ENCODE measurements at places on chromosomes 2 and 18.
A peak's percentile ranks its signal among the peaks of the same experiment; 100 is the strongest.

DNA sequence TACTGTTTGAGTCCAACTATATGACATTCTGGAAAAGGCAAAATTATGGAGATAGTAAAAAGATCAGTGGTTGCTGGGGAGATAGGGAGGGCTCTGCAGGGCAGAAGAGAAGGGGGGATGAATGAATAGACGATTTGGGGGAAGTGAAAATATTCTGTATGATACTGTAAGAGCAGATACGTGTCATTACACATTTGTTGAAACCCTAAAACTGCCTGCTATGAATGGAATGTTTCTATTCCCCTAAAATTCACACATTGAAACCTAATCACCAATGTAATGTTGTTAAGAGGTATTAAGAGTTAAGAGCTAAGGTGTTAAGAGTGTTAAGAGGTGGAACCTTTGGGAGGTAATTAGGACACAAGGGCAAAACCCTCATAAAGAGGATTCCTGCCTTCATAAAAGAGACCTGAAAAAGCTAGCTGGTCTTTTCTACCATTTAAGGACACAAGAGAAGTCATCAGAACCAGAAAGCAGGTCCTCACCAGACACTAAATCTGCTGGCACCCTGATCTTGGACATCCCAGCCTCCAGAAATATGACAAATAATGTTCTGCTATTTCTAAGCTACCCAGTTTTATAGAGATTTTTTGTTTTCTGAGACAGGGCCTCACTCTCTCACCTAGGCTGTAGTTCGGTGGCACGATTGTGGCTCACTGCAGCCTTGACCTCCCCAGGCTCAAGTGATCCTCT, 76.2 kb downstream of the ATAD2B start:
- DNase-seq: no peak

- DNase-seq: peak; percentile 1
These were observed 529 bp upstream of the MTA3 start for GRCh38 chr2:42567806-42568400.

GRCh38 chr18:56748698-56749268, 97.6 kb downstream of the WDR7 start:
- DNase-seq: peak; percentile 73

GRCh38 chr2:202104286-202104870, 31.3 kb downstream of the KIAA2012 start:
- peak; percentile 73 for DNase-seq

DNA sequence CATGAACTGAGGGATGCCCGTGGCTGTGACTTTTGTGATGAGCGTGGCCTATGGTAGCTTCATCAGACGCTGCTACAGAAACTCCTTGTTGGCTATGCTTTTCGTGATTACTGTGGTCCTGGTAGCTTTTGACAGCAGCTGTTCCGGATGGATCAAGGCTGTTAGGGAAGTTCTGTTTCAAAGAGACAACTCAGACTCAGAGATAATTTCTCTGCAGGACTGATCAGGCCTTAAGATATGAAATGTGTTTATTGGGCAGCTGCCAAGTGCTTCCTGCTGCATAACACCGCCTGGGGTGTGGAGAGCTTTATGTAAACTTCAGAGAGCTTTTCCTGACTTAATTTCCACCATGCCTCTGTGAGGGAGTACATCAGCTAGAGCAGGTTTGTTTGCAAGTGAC, 243.8 kb downstream of the TSN start:
- DNase-seq: peak; percentile 33

DNA sequence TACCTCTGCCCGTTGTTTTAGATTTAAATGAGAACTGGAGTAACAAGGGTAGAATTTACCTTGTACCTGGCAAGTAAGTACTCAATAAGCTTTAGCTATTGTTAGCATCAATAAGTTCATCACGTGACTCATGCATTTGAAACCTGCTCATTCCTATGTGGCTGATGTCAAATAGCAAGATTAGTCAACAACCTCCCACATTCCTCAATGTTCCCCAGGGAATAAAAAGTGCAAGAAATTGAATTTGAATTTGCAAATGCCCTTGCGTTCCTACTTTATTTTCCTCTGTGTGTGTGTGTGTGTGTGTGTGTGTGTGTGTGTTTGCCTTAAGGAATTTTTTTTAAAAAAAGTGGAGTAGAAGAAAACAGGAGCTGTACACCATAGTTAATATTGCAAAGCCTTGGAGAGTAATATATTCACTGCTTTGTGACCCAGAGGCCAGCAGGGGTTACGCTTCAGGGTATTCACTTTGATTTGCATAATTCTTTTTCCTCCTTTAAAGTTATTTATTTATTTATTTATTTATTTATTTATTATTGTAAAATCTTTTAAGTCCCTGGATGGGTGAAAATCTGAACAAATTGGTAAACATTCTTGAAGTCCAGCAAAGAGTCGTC, 43.9 kb upstream of the DNAH7 start:
- peak; percentile 88 for DNase-seq

DNA sequence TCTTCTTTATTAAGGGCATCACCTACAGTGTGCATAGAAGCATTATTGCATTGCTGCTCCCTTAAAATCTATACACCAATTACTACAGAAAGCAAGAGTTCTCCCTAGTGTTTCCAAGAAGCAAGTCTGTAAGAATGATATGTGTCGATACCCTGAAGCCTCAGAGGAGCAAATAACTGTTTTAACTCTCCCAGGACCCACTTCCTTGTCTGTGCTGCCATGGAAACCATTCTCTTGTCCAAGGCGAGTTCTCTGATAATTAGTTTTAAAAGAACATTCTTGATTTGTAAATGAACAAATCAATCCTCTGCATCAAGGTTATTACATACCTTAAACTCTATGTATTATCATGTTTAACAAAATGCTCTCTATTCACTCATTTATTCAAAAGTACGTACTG, 326.8 kb upstream of the KLHL14 start:
- DNase-seq: no peak

DNA sequence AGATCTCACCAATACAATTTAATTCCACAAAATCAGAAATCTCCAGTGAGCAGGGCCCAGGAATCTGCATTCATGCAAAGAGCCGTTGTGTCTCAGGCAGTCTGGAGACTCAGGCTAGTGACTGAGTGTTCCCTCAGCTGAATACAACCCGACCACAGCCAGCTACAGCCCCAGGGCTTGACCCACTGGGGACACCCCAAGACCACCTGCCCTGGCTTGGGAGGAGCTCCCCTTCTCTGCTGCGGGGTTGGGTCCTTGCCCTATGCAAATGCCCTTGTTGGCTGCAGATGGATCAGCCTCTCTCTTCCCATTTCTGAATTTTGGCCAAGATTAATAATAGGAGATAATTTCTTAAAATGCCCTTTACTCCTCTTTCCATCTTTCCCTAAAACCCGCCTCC, 157.7 kb downstream of the TWIST2 start:
- DNase-seq: no peak

DNA sequence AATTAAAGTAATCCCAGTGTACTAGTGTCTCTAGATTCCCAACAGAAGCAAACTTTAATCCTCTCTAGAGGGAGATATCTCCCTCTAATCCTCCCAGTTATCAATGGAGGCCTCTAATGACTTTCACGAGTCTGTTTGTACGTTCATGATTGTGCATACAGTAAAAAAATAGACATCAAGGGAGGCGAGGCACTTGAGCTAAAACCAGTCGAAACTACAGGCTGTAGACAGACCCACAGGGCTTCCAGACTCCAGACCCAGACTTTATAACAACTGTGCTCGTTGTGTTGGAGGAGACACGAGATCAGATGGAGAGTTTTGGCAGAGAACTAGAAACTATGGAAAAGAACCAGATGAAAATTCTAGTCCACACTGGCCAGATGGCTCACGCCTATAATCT, 7.0 kb downstream of the DGKD start:
- no peak for DNase-seq

- no peak for DNase-seq
These were observed 47.0 kb downstream of the ZNF407 start for GRCh38 chr18:74644713-74645112.

DNA sequence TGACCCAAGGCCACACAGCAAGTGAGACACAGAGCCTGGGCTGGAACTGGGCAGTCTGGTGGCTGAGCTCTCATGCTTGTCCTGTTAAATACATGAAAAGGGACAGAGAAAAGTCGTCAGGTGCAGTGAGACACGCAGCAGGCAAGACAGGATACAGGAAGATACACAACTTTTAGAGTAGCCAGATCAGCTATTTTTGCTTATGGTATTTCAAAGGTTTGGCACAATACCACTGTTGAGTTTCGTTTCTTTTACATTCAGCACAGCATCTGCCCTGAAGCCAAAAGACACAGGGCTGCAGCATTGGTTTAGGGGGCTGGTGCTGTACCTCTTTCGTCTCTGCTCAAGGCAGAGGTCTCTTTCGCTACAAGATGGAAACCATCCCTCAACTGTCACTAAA, 14.0 kb downstream of the FHL2 start:
- DNase-seq: no peak

GRCh38 chr2:172777431-172777830, 41.8 kb downstream of the RAPGEF4 start:
- no peak for DNase-seq

DNA sequence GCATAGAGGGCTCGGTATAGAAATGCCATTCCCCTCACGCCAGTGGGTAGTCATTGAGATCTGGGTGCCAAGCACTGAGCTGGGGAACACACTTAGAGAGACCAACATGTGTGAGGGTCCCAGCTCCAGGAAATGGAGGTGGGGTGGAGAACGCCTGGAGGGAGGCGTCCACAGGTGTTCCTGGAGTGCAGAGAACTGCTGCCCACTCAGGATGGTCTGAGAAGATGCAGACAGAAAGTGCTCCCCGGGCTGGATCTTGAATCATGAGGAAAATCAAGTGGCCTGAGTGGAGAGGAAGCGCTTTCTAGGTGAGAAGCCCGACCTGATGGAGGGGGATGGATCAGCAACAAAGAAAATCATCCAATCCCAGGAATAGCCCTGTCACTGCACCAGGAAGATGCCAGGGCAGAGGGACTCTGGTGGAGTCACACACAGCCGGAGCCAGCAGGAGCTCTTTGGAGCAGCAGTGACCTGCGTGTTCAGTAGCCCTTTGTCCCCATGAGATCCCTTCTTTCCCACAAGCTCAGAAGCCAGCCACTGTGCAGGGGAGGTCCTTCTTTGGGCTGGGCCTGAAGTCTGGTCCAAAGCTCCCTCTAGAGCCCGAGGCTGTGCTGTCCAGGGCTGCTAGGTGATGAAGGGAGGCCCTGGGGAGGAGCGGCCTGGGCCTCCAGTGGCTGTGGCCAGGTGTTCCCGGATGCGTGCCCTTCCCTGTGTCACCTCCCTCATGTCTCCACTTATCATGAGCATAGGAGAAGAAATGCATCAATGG, 112.3 kb downstream of the RNF144A start:
- DNase-seq: no peak

GRCh38 chr2:42752816-42753813, 10.8 kb downstream of the OXER1 start:
- DNase-seq: no peak

DNA sequence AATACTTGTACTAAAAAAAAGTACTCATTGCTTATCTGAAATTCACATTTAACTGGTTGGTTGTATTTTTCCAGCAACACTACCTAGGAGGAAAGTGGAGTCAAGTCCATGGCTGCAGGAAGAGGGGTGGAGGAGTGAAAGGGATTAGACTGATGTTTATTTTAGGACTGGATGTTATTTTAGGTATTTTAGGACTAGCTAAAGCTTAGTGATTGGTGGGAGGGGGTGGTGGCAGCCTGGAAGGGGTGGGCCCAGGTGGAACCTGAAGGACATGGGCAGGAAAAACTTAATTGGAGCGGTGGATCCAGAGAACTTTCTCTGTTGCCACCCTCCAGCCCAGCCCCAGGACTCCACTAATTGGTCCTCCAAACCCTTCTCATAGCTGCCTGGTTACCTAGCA, 3.9 kb upstream of the TMBIM1 start:
- DNase-seq: no peak

DNA sequence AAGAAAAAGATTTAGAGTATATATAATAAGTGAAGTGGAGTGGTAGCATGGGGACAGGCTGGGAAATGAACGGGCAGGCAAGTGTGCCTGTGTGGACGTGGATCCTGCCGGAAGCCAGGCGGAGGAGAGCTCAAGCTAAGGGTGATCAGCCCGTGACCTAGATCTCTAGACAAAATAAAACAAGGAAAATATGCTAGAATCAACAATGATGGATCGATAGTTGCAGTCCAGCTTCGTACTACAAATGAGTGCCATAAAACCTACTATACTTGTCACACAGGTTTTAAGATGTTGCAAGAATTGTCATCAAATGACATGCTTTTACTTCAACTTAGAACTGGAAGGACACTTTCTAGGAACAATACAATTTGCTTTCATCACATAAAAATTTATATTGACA, 8.5 kb downstream of the EIF2AK2 start:
- no peak for DNase-seq

GRCh38 chr2:75710220-75710576, 517 bp downstream of the GCFC2 start:
- DNase-seq: no peak

DNA sequence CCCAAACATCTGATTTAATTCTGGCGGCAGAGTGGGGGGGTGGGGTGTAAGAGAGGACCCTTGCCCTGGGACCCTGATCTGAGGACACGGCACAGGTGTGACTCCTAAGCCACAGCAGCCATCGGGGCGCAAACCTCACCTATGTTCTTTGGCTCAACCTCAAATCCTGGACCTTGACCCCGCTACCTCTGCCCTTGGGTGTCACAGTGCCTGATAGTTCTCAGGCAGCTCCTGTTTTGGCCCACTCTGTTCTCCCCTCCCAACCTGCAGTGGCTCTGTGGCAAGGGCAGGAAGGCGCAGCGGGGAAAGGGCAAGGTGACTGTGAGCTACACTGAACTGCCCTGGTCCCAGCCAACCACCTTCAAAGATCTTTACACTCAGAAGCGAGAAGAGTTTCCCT, 152.8 kb downstream of the L3MBTL4 start:
- no peak for DNase-seq

GRCh38 chr2:42436370-42436769, 57.4 kb downstream of the KCNG3 start:
- no peak for DNase-seq

DNA sequence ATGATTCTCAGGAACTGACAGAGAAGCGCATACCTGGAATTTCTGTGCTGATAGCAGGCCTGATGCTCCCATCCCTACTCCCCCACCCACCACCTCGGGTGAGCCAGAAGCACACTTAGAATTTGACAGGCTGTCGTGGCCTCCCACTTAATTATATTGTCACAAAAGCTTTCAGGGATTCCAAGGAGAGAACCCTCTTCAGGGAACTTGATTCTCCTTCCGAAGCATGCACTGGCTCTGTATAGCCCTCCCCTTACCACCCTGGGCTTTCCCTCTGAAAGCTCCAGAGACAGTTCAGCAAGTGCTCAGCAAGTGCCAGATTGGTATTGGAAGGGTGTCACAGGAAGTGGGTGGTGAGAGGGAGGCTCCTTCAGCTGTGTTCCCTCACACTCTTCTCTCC, 252.5 kb upstream of the SIX2 start:
- DNase-seq: no peak

Data from fibroblast of pulmonary artery (primary cell).